ENCODE measurements at places on chromosomes 12 and 14.
A peak's percentile ranks its signal among the peaks of the same experiment; 100 is the strongest.

- no peak for DNase-seq
Observed at GRCh38 chr12:27524494-27524835, 459 bp downstream of the PPFIBP1 start.

- DNase-seq = peak; percentile 3
Observed at GRCh38 chr12:91538418-91538817, 355.8 kb upstream of the DCN start.

- DNase-seq = peak; percentile 45
Observed at GRCh38 chr12:33427071-33427470, 12.5 kb downstream of the SYT10 start.

DNA sequence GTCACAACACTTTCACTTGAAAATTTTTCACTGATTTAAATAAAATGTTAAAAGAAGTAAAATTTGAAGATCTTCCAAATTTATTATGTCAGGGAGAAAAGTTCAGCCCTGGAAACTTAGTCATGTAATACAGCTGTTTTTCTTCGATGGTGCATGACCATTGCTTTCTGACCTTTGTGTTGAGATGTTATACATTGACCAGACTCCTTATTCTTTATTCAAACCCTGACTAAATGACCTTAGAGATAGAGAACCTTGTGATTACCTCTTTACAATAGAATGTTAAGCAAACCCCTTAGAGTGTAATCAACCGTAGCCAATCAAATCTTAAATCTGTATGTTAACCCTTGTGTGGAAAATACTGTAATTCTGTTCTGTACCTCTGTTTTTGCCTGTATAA lies 34.5 kb downstream of the PLCZ1 start:
- DNase-seq = no peak

DNA sequence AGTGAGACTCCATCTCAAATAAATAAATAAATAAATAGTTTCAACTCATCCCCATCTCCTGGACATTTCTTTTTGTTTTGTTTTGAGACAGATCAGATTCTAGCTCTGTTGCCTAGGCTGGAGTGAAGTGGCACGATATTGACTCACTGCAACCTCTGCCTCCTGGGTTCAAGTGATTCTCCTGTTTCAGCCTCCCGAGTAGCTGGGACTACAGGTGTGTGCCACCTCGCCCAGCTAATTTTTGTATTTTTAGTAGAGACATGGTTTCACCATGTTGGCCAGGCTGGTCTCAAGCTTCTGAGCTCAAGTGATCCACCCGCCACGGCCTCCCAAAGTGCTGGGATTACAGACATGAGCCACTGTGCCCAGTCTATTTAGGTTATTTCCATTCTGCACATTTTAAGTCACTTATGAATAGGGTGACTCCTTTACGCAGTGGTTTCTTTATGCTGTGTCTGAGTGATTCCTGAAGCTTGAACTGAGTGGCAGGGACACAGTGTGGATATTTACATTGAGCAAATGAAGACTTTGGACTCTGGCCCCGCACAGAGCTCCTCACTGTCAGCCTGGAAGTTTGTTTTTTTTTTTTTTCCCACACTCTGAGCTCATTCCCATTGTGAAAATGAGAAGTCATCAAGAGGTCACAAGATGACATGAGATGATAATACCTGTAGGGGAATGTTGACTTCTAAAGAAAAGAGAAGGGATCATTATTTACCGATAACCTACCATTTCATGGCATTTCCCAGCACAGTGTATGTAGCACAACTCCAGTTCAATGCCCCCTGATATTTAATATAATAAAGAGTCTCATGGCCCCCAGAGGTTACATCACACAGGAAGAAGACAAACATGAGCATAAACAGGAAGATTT lies 72.6 kb downstream of the TBX3 start:
- no peak for DNase-seq

GRCh38 chr14:39265033-39265432 lies 31.3 kb downstream of the MIA2 start:
- DNase-seq = peak; percentile 41

DNA sequence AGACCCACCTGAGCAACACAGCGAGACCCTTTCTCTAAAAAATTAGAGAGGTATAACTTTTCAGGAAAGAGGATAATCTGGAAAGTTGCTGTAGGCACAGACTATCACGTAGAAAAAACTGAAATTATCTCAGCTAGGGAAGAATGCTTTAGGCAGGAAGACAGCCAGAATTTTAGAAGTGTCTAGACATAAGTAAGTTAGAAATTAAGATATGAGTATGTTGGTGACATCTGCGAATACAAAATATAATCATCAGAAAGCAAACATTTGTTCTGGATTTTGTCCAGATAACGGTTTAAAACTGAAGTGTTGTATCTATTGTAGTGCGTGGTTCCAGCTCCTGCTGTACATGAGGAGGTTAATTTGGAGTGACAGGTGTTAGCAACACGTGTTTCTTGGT lies 123.2 kb downstream of the FBXL14 start:
- DNase-seq = peak; percentile 18

DNA sequence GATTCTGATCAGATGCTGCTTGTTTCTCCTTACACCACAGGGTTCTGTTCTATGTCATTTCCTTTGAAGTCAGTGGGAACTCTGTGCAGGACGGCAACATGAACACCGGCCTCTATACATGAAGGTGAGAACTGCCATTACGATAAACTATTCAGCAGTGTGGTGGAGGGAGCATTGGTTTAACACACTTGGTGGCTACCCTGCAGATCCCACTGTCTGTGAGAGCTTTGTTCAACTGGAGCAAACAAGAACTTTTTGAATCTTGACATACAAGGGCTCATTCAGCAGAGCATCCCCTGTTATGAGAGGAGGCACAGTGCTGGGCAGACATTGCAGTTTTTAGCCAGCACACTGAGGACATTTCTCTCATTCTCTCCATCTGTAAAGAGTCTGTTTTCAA lies 10.7 kb upstream of the FRS2 start:
- no peak for DNase-seq

- DNase-seq = no peak
Observed at GRCh38 chr12:61530456-61530855, 729.7 kb upstream of the USP15 start.

DNA sequence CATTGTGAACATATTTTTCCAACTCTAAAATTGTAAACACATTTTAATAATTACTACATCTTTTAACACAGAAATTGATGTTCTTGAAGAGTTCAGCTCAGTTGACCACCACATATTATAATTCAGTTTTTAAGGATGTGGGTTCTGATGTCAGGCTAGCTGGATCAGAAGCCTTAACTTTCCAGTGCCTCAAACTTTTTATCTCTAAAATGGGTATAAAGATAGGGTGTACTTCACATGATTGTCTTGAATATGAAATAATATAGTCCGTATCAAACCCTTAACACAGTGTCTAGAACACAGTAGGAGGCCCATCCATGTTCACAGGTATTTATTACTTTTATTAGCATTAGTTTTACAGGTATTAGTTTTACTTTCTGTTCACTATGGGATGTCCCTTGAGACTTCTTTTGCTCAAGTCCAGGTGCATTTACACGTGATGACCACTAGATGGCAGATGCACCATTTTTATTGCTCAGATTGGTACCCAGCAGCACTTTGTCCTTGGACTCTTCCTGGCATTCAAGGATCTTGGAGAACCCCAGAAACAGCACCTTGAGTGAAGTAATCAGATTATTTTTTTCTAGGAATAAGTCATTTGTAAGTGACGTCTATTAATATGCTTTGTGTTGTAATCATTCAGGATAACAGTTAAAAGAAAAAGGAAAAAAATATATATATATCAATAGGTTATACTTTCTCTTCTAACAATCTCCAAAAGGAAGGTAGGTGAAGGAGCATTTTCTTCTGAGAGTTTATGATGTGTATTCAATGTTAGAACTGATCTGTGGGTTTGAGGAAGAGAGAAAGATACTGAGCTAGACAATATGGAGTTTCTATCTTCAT lies 580.2 kb downstream of the ETNK1 start:
- peak; percentile 70 for DNase-seq

- peak; percentile 80 for DNase-seq
Observed at GRCh38 chr14:22213120-22213519, 375.9 kb downstream of the DAD1 start.

DNA sequence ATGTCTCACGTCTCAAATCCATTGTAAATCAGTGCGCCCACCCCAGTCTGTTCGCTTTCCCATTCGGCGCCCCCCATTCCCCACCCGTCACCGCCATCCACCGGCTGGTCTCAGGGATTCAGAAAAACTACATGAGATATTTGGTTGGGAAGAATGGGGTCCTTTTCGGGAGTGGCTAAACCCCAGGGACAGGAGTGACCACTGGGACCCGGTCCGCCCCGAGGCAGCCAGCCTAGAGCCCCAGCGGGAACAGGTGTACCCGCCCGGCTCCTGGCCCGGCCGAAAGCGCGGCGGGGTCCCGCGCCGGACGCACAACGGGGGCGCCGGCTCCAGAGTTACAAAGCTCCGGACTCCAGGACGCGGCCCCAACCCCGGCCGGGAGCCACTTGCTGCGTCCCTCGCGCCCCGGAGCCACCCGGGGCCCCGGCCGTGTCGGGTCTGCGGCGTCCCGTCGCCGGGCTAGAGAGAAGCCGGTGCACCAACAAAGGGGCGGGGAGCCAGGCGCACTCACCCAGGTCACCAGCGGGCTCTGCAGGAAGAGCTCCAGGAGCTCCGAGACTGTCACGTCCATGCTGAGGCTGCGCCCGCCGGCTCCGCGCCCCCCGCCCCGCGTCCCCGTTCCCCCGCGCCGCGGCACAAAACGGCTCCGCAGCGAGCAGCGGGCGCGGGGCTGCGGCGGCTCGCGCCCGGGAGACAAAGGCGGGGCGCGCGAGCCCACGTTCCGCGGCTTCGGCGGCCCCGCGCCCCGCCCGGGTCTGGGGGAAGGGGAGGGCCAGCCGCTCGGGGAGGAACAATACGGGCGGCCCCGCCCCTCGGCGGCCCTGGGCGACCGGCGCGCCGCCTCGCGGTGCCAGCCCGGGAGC lies at the start of gene CCDC88C:
Gene CCDC88C, minus strand, starts transcription at position 701 of the 863 bp plus-strand sequence. Its CDS starts 130 bp downstream, at position 571.
- peak; percentile 91 for DNase-seq

DNA sequence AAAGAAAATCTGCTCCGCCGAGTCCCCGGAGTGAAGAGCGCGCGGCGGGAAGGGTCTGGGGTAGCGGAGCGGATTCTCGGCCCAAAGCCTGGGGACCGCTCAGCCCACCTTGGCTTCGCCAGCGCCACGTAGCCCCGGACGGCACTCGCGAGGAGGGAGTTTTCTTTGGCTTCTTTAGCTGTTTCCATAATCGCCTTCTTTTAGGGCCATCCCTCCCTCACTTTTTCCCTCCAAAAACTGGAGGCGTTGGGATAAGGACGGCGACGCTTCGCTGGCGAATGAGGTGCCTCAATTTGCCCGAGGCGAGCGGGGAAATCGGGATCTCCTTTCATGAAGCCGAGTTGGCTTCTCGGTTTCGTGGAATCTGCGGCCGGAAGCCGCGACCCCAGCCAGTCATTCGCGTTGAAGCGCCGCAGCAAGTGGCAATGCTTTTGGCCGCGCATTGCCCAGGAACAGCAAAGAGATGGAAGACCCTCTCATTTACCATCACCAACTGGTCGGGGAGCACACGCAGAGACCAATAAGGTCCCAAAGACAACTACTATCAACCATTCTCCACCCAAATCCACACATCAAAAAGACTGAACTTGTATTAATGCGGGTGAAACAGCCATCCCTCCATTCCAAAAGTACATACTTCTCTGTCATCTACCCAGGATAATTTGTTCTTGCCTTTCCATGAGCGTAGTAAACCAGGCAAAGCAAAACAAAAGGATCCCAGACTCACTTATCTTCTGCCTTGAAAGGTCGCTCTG lies 8.4 kb upstream of the SIX1 start:
- no peak for DNase-seq

DNA sequence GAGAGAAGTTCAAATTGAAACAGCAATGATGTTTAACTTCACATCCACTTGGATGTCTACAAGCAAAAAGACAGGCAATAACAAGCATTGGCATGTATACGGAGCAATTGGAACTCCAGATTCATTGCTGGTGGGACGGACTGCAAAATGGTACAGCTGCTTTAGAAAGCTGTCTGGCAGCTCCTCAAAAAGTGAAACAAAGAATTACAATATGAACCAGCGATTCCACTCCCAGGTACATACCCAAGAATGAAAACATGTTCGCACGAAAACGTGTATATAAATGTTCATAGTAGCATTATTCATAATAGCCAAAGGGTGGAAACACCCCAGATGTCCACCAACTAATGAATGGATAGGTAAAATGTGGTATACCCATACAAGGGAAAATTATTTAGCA lies 125.7 kb downstream of the HMGA2 start:
- no peak for DNase-seq

GRCh38 chr14:51463461-51463860 lies 188.2 kb upstream of the FRMD6 start:
- DNase-seq = no peak

- peak; percentile 77 for DNase-seq
Observed at GRCh38 chr12:63224396-63224795, 73.4 kb upstream of the AVPR1A start.

DNA sequence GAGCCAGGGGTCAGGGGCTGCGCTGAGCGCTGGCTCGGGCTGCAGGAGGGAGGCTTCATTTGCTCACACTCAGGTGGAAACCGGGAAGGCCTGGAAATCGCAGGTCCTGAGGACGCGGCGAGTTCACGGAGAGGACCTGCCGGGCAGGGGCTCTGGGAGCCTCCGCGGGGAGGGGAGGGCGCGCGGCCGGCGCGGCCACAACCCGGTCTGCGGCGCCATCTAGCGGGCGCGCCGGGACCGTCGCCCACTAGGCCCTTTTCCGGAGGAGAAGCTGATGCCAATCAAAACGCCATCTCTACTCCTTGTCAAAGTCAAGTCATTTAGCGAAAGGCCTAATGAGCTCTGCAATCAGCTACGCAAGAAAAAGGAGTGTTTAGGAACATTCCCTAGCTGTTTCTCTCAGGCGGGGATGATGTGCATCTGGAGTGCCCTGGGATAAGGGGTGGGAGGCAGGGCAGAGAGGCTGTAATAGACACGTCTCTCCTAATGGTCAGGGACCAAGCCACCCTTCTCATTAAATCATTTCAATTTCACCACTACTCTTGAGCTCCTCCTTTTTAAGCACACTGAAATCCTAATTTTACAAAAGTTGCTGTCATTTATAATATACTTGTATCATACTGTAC lies 885.8 kb upstream of the TMEM132C start:
- peak; percentile 64 for DNase-seq

- no peak for DNase-seq
Observed at GRCh38 chr14:35861204-35861868, 35.2 kb downstream of the BRMS1L start.

DNA sequence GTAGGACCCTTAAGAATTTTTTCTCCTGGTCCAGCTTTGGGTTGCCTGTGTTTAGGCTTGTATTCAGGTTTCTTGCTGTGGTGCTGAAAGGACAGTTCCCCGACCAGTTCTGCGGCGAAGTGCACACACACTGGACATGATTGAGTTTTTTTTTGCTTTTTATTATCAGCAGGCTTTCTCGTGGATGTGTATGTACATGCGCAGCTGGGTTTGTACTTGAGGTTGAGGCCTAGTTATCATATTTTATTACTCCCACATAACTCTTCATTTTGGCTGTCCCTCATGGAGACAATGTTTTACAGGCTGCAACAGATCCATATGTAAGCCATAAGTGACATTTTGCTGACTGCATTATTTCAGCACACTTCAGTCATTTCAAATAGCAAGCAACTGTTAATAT lies 2.5 kb downstream of the SCN8A start:
- peak; percentile 77 for DNase-seq

GRCh38 chr14:34052658-34053014 lies 101.8 kb upstream of the EGLN3 start:
- DNase-seq = no peak

GRCh38 chr14:37257501-37258070 lies 59.8 kb downstream of the MIPOL1 start:
- no peak for DNase-seq

GRCh38 chr12:29544428-29545101 lies 47.1 kb upstream of the OVCH1 start:
- DNase-seq = no peak

GRCh38 chr14:23525611-23526010 lies 26.0 kb downstream of the ZFHX2 start:
- no peak for DNase-seq

All from hematopoietic multipotent progenitor cell treated with erythropoietin and hydrocortisone succinate and interleukin-3 and kit ligand, for 4 days (in vitro differentiated cells).